Activated CD8-positive, alpha-beta memory T cell treated with anti-CD3 and anti-CD28 coated beads for 1 hour (primary cell): ENCODE measurements at places on chromosomes 2 and 18.

- no peak for DNase-seq
These were observed 27.2 kb downstream of the TANC1 start for GRCh38 chr2:158995677-158996049.

- DNase-seq, result no peak
These were observed 21.8 kb downstream of the ERFE start for GRCh38 chr2:238180554-238180953.

DNA sequence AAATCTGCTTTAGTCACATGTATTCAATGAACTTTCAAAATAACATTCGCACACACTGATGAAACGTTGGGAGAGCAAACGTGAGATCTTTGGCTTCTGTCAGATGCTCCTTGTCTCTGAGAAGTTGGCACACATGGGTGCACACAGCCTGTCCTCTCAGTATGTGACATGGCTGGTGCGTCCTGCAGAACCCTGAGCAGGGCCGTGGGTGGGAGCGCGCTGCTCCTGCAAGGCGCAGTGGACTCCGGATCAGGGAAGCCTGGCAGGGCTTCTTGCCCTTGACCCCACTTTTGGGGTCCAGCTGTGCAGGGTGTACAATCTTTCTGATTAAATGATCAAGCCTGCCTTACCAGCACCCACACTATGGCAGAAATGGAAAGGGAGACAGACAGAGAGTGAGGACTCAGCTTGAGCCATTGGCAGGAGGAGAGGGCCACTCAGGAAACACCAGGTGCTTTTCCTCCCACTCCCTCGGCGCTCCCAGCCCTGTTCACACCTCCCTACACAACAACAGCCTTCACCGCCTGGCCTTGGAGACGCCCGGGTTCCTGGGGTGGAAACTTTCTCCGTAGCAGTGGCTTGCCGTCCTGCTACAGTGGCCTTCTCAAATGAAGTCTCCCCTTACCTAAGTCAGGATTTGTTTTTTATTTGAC, 108.4 kb upstream of the SNTG2 start:
- no peak for DNase-seq

- DNase-seq, result no peak
These were observed 6.8 kb downstream of the COPS8 start for GRCh38 chr2:237092506-237092905.

GRCh38 chr2:121099329-121100290, 185.4 kb downstream of the TFCP2L1 start:
- DNase-seq, result no peak

- no peak for DNase-seq
These were observed 92.8 kb upstream of the MSH2 start for GRCh38 chr2:47309952-47310800.

DNA sequence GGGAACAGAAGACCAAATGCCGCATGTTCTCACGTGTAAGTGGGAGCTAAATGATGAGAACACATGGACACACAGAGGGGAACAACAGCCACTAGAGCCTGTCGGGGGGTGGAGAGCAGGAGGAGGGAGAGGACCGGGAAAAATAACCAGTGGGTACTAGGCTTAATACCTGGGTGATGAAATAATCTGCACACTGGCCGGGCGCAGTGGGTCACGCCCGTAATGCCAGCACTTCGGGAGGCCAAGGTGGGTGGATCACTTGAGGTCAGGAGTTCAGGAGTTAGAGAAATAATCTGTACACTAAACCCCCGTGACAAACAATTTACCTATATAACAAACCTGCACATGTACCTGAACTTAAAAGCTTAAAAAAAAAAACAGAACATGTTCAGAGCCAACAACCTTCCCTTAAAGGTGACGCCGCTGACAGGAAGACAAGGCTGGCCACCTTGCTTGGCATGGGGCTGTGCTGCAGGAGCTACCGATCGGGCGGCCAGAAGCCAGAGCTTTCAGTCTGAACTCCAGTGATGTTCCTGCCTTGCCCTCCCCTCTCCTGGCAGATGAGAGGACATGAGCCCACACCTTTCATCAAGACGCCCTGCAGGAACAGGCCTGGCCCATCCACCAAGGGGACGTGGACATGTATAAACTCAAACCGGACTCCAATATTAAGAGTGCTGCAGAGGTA, 11.2 kb downstream of the SLC66A2 start:
- DNase-seq, result no peak

GRCh38 chr2:101466426-101466825, 8.5 kb downstream of the RFX8 start:
- DNase-seq, result no peak

DNA sequence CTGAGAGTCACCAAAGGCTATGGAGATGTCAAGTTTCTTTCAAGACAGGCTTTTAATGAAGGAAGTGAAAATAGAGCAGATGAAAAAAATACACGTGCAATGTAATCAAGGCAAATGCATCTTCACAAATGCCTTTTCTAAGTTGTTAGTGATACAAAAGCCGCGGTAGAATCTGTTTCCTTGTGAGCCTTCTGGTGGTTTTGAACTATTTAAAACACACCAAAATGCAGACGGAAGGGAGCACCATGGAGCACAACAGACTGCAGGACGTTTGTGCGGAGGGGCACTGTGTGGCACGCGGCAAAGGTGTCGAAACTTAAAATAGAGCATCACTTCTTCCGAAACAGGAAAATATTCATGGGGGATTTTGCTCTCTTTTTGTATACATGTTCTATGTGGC, 65.0 kb upstream of the BOD1L2 start:
- DNase-seq, result no peak

DNA sequence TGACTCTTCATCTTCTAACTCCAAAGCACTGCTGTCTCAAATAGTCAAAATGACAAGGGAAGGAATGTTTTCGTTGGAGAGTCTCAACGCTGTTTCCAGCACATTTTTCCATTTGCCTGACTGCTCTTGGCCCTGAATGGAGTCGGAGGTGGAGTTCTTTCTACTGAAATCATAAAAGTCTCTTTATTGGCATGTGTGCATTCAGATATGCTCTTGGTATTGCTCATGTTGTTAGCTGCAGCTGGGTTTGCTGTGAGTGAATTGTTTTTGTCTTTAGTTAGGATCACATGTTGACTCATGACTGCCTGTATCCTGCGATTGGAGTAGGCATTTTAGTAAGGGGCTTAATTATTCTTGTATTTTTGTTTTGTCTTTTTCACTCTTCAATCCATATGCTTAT, 16.8 kb downstream of the TMEM17 start:
- DNase-seq, result no peak

DNA sequence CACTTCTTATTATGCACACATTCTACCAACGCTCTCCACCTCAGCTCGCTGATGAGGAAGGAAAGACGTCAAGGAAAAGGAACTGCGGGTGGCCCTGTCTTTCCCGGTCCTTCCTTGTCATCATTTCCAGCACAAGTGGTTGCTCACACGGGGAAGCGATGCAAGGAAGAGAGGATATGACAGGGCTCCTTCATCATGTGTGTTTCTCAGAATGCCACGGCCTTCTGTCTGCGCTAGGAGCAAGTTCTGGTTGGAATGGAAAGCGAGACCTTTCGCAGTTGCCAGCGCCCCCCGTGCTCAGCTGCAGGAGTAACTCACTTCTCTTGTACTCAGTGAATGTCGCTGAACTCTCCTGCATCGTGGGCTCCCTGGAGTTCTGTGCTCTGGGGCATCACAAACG, 191.8 kb upstream of the GLI2 start:
- no peak for DNase-seq

DNA sequence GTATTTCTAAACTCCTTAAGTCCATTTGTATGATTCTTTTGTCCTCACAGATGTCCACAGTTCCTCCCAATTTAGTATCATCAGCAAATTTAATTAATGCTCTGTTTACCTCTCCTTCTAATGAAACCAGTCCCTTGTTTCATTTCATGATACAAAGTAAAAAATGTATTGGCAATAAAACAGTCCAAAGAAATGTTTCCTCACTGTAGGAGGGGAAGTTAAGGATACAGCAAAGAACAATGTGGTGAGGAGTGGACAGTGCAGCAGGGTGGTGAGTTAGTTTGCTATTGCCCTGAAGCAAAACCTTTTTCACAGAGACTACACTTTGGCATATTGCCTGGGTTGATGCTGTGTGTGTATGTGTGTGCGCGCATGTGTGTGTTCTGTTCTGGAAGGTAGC, 401.5 kb downstream of the ARHGAP15 start:
- no peak for DNase-seq

DNA sequence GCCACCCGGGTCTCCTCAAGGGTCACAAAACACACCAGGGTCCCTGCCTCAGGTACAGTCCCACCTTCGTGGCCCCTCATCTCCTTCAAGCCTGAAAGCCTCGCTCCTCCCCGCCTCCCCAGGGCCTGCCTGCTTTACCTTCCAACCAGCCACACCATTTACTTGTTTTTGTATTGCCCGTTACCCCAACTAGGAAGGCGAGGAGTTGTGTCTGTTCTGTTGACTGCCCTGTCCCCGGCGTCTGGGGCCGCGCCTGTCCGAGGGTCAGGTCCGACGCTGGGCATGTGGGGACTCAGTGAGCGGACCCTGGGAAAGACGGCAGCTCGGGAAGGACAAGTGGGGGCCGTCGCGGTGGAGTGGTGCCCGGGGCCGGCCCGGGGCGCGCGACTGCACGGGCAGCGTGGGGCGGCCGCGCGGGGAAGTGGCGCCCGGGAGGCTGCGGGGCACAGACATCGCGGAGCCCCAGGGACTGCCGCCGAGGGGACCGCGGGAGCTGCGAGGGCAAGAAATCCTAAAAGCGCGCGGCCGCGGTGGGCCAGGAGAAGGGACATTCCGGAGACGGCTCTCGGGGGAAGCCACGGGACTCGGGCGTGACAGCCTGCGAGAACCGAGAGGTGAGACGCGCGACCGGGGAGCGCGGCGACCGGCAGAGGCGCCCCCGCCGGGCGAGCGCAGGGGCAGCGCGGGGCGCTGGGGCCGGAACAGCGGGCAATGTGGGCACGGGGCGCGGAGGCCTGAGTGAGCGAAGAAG, 797 bp upstream of the GRHL1 start:
- DNase-seq, result no peak

GRCh38 chr2:133837441-133838094, 269.3 kb upstream of the NCKAP5 start:
- no peak for DNase-seq

GRCh38 chr2:223096235-223096970, 44.4 kb downstream of the KCNE4 start:
- no peak for DNase-seq

DNA sequence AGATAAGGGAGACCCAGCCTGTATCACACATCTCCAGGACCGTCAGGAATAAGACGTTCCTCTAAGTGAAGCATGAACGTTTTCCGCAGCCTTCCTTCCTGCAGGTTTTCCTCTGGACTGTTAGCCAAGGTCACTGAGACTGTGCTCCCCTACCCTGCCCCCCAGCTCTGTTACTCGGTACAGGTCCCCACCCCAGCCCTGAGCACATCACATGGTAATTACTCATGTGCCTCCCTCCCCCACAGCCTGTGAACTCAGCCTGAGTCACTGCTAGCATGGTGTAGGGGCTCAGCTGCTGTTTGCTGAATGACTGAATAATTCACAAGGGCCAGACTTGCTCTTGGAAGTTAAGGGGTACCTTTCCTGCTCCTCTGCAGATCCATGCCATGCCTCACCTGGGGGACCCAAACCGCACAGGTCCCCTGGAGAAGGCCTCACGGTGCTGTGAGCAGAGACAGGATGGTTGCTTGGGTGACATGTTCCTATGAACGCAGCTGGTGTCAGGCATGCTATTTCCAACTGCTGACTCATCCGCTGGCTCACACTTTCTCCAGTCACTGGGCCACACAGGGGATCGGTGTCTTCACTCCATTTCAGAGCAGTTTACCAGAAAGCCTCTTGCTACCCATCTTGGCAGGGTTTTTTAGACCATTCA, 88.2 kb downstream of the PLB1 start:
- peak; percentile 24 for DNase-seq
